OCI-LY7 (cell line): ENCODE measurements at places on chromosomes 2 and 18. TPM values are rescaled to one million over a fixed set of nuclear protein-coding genes. Genes with fewer than 3 reads are reported as not detected.
A peak's percentile ranks its signal among the peaks of the same experiment; 100 is the strongest.

GRCh38 chr2:223056701-223057418 is 4.9 kb downstream of the KCNE4 start:
- no peak for DNase-seq

- DNase-seq: peak; percentile 55
Observed at GRCh38 chr2:75053484-75054112, 95.2 kb downstream of the POLE4 start.

MARCHF4 gene
- not detected in 2 replicates for total RNA-seq

IL1B gene
- not detected in 2 replicates for total RNA-seq

TRPM8 gene
- not detected in 2 replicates for total RNA-seq

GRCh38 chr2:220815698-220816097 is 756.4 kb downstream of the EPHA4 start:
- DNase-seq: no peak
